ENCODE measurements at places on chromosomes 13 and 19. TPM values are rescaled to one million over a fixed set of nuclear protein-coding genes. Genes with fewer than 3 reads are reported as not detected.

GRCh38 chr13:24254146-24254841 lies 55.1 kb upstream of the C1QTNF9 start:
- no peak for DNase-seq

ZNF382 gene
- not detected for total RNA-seq

DNA sequence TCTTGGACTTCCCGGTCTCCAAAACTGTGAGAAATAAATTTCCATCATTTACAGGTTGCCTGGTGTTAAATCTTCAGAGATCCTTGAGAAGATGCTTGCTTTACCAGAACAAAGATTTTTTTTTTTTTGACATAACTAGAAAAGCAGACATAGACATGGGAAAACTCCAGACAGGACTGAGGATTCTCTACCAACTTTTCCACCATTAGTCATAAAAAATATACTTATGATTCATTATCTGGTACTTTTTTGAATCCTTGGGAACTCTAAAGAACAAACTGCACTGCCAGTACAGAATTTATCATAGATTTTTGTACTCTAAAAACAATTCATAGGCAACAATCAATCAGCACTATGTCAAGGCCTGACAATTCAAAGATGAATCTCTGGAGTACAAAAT lies 487.6 kb downstream of the EFNB2 start:
- DNase-seq, result no peak

GRCh38 chr13:74037762-74038161 lies 96.4 kb downstream of the KLF12 start:
- DNase-seq, result no peak

DNA sequence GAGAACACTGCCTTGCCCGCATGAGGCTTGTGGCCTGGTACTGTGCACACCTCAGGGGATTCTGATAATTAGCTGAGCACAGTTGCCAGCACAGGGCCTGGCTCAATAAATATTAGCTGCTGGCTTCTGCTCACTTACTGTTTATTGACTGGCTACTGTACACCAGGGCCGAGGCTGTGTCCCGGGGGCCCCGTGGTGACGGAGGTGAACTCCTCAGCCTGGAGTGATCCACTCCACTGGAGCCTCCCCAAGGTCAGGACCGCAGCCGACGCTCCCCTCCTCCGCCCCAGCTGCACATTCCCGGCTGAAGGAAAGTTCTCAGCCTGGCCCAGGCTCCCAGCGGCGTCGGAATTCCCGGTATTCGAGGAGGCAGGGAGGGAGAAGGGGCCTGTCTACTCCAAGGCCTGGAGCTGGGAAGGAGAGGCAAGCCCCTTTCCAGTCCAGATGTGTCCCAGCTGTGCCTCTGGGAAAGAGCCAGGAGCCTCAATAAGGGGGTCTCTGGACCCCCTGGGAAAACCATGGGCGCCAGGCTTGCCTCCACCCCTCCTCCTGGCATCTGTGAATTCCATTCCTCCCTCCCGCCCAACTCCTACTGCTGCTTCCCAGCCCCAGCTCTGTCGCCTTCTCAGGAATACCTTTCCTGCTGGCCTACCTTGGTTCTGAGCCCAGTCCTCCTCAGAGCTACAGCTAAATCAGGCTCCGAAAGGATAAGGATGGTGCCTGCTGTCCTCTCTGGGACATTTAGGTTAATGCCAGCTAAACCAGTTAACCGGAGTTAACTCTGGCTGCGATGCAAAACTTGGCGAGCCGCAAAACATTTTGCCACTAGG lies 7.3 kb downstream of the RPS16 start:
- DNase-seq, result peak; percentile 77

PMIS2 gene
- total RNA-seq, result not detected

DNA sequence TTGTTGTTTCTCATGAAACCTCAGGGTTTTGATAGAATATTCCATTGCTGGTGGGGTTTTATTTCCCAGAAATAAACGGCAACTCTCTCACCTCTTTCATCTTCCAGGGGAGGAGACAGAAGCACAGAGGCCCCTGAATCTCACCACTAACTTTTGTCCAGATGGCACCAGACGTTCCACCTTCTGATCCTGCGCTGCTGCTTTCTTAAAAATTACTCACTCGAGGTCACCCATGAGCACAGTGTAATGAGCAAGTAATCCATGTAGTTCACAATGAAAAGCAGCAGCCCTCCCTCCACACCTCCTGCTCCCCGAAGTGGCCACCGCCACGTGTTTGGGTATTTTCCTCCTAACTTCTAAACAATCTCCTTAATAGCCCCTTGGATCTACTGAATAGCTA lies 51.3 kb downstream of the TEX29 start:
- DNase-seq, result no peak

- DNase-seq, result no peak
Observed at GRCh38 chr19:18735324-18735723, 51.8 kb downstream of the CRTC1 start.

GRCh38 chr19:41302624-41303351 lies 7.2 kb upstream of the CCDC97 start:
- DNase-seq, result no peak

CEACAM16 gene
- not detected for total RNA-seq

CRTC1 gene
- 4.7 TPM for total RNA-seq

- no peak for DNase-seq
Observed at GRCh38 chr19:16385821-16386220, 61.2 kb downstream of the KLF2 start.

- peak; percentile 84 for DNase-seq
Observed at GRCh38 chr19:47414469-47414868, 4.9 kb downstream of the MEIS3 start.

- DNase-seq, result no peak
Observed at GRCh38 chr13:108495646-108496361, 133.6 kb upstream of the MYO16 start.

PALM3 gene
- total RNA-seq, result 0.08 TPM

FGF22 gene
- total RNA-seq, result 0.05 TPM

DNA sequence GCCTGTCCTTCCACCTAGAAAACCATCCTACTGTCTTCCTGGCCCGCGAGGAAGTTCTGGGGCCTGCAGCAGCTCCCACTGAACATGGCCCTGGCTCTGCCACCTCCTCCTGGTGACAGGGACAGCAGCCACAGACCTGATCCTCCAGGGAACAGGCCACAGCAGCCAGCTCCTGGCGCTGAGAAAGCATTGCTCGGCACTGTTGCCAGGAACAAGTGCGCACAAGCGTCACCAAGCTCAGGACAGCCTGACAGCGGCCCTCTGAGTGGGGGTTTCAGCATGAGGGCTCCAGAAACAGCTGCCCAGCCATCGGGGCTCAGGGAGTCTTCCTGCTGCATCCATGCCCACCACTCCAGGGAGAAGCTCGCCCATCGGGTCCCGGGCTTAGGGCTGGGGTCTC lies 21.9 kb downstream of the AP3D1 start:
- DNase-seq, result no peak

DNA sequence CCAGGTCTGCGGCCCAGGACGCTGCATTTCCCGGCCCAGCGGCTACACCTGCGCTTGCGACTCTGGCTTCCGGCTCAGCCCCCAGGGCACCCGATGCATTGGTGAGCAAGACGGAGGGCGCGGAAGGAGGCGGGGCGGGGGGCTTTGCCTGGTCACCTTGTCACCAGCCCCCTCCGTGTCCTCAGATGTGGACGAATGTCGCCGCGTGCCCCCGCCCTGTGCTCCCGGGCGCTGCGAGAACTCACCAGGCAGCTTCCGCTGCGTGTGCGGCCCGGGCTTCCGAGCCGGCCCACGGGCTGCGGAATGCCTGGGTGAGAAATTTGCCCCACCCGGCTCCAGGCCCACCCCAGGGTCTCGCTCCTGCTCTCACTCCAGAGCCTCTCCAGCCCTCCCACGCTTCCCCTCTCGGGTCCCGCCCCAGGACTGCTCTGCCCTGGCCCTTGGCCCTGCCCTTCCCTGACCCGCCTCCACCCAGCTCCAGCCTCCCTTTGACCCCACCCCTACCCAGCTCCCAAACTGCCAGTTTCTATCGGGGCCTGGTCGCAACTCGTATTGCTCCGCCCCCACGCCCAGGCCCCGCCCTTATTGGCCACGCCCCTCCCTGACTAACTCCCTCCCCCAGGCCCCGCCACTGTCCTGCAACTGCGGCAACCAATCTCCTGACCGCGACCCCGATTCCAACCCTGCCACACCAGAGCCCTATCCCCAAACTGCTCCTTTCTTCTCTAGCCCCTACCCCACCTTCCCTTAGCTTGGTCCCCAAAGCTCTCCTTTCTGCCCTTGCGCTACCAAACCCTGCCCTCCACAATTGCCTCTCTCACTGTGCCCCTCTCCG lies 8.6 kb downstream of the LTBP4 start:
- DNase-seq, result peak; percentile 99

DNA sequence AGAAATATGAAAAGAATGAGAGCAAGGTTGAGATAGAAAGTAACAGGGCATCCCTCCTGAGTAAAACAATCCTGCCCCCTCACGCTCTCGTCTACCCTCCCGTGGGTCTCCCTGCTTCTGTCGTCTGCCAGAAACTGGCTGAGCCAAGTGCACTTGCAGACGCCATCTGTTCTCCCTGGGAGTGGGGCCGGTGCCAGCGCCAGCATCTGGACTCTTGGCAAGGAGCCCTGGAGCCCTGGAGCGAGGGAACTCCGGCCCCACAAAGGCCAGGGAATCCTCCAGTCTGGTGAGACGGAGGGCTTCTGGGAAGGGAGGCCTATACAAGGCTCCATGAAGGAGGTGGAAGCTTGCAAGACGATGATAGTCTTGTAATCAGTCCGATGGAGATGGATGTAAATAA lies 2.3 kb upstream of the TMEM91 start:
- DNase-seq, result no peak

EXOC3L2 gene
- not detected for total RNA-seq

IZUMO2 gene
- total RNA-seq, result not detected

ZNF91 gene
- 3.0 TPM for total RNA-seq

DNA sequence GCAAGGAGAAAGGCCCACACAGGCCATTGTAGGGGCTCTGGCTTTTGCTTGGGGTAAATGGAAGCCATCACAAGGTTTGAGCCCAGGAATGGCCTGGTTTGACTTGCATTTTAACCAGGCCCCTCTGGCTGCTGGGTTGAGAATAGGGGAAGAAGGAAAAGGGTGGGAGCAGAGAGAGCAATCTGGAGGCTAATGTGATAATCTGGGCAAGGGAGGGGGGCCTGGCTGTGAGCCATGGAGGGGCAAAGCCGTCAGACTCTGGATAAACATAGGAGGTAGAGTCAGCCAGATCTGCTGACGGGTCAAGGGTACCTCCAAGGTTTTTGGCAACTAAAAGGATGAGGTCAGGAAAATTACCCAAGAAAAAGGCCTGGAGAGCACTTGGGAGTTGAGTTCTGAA lies 41.6 kb downstream of the RFX2 start:
- no peak for DNase-seq

DNA sequence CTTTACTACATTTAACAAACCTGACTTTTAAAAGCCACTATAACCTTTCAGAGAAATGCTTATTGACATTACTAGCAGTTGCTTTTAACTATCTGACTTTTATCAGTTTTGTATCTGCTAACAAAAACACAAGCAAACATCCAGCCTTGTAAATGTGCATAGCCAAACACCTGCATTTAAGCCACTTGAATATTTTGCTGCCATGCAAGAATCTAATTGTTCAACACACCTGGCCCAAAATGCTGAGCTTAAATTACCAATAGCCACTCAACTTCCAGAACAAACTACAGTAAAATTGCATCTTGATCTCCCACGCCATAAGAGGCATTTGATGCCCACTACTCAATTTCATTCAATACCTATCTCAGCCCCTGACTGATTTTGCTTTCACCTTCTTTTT lies 9.3 kb downstream of the ZIC5 start:
- DNase-seq, result no peak

DNA sequence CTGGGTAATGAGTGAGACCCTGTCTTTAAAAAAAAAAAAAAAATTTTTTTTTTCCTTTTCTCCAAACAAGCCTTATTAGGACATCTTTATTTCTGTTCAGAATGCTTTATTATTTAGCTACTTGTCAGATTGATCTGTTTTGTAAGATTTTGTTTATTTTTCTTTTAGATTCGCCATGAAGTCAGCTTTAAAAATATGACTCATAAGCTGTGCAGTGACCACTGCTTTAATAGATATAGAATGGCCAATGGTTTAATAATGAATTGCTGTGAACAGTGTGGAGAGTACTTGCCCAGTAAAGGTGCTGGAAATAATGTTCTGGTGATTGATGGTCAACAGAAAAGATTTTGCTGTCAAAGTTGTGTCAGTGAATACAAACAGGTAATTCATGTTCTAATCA lies 47.7 kb downstream of the ZMYM2 start:
- no peak for DNase-seq

GRCh38 chr13:98997738-98998641 lies 20.1 kb upstream of the DOCK9 start:
- DNase-seq, result no peak

AMH gene
- 17.3 TPM for total RNA-seq

DNA sequence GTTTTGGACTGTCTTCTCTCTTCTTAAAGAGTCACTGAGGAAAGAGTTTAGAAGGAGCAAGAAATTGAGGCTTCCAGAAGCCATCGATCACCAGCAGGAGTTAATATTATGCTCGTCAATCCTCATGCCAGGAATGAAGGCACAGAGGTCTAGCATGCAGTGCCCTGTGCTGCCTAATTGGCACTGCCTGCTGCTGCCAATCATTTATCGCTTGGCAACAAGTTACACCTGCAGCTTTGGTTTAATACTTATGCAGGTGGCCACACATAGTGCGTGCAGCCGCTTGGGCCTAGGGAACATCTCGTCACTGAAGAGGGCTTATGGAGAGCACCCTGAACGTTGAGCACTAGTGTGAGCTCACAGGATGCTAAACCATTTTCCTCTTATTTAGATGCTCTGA lies 2.7 kb upstream of the SOX1 start:
- no peak for DNase-seq

PSG1 gene
- not detected for total RNA-seq

COL4A1 gene
- 0.29 TPM for total RNA-seq

DNA sequence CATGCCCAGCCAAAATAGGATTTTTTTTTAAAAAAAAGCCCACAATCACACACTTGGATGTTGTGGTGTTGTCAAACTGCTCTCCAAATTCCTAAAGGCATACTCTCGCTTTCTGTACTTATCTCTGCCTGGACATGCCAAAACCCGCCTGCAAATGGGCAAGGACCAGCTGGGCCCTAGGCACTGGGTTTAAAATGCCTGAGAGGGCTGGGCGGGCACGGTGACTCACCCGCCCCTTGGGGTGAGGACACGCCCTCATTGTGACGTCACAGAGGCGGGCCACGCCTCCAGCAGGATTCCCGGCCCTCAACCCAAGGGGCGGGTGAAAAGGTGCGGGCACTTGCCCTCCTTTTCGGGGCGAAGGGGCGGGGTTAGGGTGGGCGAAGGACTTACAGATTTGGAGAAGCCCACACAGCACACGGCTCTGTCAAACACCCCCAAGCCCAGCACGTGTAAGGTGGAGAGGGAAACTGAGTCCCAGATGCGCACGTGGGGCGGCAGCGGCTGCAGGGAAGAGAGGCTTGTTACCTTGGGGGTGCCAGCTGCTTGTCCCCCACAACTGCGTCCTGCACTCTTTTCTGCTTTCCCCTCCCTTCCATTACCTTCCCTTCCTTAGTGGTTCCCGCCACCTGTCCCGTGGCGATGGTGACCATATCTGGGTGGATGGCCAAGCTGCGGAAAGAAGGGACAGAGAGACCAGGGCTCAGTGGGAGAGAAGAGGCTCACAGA lies 6.6 kb downstream of the EML2 start:
- DNase-seq, result peak; percentile 93

SIN3B gene
- total RNA-seq, result 23.8 TPM

Data from HT-29 (cell line).